ENCODE measurements at places on chromosomes 13 and 19.

DNA sequence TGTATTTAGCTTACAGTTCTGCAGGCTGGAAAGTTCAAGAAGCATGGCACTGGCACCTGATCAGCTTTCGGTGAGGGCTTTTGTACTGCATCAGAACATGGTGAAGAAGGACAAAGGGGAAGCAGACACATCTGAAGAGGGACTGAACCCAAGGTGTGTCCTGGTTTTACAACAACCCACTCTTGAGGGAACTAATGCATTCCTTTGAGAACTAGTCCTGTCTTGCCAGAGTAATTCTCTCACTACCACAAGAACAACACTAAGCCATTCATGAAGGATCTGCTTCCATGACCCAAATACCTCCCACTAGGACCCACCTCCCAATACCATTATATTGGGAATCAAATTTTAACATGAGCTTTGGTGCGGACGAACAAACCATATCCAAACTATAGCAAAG, 93.6 kb downstream of the RFC3 start:
- no peak for DNase-seq

- DNase-seq, result no peak
Observed at GRCh38 chr13:42312817-42313431, 41.0 kb downstream of the AKAP11 start.

DNA sequence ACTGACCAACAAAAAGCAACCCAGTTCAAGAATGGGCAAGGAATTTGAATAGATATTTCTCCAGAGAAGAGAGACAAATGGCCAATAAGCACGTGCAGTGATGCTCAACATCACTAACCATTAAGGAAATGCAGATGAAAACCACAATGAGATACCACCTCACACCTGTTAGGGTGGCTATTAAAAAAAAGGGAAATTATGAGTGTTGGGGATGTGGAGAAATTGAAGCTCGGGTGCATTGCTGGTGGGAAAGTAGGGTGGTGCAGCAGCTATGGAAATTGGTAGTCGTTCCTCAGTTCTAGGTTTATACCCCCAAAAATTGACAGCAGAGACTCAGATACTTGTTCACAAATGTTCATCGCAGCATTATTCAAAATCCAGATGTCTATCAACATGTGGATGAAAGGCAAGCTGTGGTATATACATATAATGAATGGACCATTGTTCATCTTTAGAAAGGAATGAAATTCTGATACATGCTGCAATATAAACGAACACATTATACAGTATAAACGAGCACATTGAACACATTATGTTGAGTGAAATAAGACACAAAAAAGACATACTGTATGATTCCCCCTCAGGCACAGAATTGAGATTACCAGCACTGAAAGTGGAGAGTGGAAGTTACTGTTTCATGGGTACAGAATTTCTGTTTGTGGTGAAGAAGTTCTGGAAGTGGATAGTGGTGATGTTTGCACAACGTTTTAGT, 927 bp downstream of the CHAMP1 start:
- DNase-seq, result no peak

GRCh38 chr13:50355797-50356196, 340.6 kb downstream of the KCNRG start:
- no peak for DNase-seq

DNA sequence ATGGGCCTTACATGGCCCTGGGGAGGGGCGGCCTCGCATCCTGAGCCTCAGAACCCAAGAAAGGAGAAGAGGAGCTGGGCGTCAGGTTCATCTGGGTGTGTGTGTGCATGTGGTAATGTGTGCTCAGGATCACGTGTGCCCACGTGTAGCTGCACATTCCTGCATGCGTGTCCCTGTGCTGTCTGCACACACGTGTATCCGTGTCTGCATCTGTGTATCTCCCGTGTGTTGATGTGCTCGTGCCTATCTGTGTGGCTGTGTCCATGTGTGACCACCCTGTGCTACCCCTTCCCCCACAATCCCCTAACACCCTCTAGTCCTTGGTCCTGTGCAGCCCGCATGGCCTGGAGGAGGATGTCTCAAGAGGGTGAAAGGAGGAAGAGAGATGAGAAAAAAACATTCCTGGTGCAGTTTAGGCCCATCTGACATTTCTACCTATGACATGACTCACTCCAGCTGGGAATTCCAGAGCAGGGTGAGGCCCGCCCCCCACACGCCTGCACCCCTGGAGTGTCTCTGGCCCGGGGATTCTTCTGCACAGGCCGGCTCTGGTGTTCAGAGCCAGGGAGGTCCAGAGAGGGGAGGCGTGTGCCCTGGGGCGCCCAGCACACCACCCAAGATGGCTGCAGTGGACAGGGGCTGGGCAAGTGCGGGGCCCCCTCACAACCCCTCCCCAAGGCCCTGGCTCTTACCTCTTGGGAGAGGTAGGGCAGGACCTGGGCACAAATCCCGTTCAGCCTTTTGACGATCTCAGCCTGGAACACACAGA, 7.1 kb downstream of the TLE5 start:
- no peak for DNase-seq

DNA sequence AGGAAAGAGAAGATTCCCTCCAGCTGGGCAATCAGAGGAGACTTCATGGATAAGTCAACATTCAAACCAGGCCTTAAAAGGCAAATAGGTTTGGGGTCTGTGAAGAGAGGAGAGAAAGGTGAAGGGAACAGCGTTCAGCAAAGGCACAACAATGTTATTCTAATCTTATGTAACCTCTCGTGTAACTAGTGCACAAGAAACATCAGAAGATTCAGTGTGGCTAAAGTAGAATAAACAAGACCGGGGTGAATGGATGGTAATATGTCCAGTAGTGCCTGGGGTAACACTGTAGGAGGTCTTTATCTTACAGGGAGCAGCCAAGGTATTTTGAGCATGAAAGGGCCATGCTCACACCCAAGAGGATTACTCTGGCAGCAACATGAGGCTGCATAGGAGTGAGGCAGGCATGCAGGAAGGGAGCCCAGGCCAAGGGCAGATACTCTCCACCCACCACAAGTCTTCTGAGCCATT, 24.1 kb downstream of the LHFPL6 start:
- no peak for DNase-seq

- DNase-seq, result no peak
Observed at GRCh38 chr13:97335488-97336134, 98.4 kb upstream of the RAP2A start.

DNA sequence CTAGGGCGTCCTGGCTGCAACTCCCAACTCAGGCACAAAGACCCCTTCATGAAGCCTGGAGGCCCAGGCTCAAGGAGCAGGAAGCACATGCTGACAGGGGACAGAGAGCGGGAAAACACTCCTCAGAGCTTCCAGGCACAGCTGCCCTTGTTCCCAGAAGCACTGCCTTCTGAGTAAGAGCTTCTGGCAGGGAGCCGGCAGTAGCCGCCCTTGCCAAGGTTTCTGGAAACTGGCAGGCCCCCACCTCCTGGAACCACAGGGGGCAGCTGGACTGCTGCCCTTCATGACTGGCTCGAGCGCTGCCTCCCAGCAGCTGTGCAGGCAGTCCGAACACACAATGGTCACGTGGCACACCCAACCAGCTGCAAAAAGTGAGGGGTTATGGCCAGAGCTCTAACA, 33.6 kb upstream of the EPHX3 start:
- no peak for DNase-seq

- DNase-seq, result peak; percentile 30
Observed at GRCh38 chr13:42048684-42049453, 421 bp downstream of the DGKH start.

GRCh38 chr19:343451-343931, 1.1 kb downstream of the MIER2 start:
- no peak for DNase-seq

DNA sequence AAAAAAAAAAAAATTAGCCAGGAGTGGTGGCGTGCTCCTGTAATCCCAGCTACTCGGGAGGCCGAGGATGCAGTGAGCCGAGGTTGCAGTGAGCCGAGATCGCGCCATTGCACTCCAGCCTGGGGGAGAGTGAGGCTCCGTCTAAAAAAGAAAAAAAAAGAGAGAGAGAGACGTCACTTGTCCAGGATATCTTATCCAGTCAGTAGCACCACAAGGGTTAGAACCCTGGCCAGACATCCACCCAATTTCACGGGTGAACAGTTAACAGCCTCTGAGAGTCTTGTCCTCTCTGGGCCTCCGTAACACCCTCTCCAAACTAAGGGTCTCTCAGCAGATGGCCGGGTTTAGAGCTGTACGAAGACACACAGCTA, 917 bp upstream of the CLPTM1 start:
- DNase-seq, result no peak

- no peak for DNase-seq
Observed at GRCh38 chr13:49444524-49445395, 686 bp downstream of the SETDB2 start.

DNA sequence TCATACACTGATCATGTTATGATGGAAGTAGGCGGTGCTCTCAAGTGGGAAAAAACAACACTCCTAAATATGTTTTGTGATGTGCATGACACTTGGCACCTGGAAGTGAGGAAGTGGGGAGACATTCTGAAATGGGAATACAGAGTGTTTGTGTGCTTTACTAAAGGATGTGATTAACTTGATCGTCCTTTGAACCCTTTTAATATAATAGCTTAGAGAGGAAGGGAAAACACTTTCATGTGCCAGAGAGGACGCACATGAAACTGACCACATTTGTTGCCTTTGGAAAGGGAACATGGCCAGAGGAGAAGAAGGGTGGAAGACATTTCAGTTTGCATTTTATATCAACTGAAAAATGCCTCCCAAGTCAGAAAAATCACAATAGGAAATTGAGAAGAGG, 31.4 kb downstream of the SMAD9 start:
- DNase-seq, result no peak

GRCh38 chr13:79281339-79281747, 124.7 kb downstream of the RBM26 start:
- no peak for DNase-seq

GRCh38 chr13:99991013-99991827, 9.6 kb downstream of the ZIC2 start:
- DNase-seq, result no peak

GRCh38 chr13:101424381-101425155, 8.3 kb upstream of the NALCN start:
- DNase-seq, result no peak

DNA sequence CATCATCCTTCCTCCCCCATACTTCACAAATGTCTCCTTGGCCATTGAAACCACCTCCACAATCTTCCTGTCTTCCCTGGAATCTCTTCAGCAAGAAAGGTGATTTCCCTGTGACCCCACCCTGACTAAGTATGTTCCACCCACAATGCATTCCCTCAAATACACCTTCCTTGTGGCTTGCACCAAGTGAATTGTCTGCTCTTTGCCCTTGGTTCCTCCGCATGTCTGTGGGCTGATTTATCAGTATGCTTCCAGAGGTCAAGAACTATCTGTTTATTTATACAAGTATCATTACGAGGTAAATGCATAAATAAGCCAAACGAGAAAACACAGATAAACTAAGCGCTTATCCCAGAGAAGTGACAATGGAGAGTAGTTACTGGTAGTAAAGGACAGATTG, 45.4 kb upstream of the POMP start:
- DNase-seq, result no peak

DNA sequence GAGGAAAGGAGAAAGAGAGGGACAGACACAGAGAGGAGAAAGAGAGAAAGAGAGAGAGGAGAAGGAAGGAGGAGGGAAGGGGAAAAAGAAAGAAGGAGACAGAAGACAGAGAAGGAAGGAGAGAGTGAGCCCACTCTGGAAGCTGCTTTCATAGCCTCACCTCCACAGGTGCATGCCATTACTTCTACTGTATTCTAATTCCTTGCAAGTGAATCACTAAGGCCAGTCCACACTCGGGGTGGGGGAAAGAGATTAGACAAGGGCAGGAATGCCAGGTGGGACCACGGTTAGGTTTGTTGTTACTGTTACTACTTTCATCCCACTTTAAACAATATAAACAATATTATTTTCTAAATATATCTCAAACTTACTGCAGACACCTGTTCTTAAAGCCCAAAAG, 684.5 kb upstream of the ARGLU1 start:
- DNase-seq, result no peak

DNA sequence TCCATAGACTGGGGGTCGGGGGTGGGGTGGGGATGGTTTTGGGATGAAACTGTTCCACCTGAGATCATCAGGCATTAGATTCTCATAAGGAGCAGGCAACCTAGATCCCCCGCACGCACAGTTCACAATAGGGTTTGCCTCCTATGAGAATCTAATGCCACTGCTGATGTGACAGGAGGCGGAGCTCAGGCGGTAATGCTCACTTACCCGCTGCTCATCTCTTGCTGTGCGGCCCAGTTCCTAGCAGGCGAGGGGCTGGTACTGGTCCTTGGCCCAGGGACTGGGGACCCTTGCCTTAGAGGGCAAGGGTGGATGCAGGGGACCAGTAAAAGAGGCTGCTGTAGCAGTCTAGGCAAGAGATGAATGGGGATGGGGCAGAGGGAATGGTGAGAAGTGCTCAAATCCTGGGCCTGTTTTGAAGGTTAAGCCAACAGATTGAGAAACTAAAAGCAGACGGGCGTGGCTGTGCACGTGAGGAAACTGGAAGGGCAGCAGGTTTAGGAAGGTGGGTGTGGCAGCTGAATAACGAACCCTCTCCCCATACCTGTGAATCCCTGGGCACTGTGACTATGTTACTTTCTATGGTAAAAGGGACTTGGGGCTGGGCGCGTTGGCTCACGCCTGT, 1.5 kb upstream of the ERICH4 start:
- DNase-seq, result no peak

DNA sequence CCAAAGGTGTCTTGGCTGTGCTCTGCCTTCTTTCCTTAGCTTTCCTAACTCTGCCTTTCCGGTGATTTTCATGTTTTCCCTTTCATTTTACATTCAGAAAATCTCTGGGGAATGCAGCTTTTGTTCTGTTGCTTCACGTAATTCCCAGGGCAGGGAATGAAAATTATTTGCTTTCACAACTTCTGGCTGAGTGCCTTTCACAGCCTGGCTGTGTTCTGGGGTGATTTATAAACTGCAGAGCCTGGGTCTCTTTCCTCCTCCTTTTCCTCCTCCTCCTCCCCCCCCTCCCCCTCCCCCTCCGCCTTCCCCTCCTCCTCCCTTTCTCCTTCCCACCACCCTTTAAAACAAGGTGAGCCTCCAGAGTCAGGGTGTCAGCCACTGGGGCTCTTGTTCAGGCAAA, 84.3 kb downstream of the RNASEH2B start:
- DNase-seq, result no peak

GRCh38 chr13:86757236-86757978, 913.8 kb upstream of the SLITRK5 start:
- DNase-seq, result no peak

DNA sequence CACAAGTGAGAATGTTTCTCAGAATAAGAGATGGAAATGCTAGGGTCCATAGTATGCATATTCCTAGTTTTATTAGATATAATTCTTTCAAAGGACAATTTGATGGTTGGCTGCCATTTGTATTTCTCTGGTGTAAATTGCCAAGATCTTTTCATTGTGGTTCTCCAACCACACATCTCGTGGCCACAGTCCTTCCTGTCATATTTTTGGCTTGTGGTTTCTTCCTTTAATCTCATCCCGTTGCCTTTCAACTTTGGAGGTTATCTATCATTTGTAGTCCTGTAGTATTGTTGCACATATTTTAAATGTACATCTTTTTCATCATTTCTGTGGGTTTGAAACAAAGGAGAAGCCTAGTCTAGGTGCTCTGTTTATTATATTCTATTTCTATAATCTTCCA, 61.2 kb downstream of the WASF3 start:
- no peak for DNase-seq

- no peak for DNase-seq
Observed at GRCh38 chr19:3778104-3778867, 6.3 kb upstream of the RAX2 start.

- no peak for DNase-seq
Observed at GRCh38 chr13:26943748-26944147, 183.2 kb upstream of the GPR12 start.

GRCh38 chr13:98252931-98253470, 75.9 kb upstream of the RNF113B start:
- DNase-seq, result no peak
